ENCODE measurements at places on chromosomes 5 and 9.
A peak's percentile ranks its signal among the peaks of the same experiment; 100 is the strongest.

DNA sequence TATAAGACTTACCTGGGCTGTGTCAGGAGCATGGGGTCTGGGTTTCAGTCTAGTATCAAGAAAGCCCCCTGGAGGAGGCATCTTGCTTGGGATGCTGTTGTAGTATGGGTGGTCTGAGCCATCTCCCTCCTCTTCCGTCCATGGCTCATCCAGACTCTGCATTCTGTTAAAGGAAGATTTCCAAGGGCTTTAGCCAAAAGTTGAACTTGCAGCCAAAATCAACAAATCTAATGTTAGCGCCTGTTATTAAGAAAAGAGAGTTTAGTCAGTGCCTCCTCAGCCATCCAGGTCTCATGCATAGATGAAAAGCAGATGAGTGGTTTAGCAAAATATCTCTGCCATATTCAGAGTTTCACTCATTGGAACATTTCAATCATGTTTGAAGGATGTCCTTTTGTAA is 55.6 kb downstream of the S1PR3 start:
- DNase-seq, result no peak

DNA sequence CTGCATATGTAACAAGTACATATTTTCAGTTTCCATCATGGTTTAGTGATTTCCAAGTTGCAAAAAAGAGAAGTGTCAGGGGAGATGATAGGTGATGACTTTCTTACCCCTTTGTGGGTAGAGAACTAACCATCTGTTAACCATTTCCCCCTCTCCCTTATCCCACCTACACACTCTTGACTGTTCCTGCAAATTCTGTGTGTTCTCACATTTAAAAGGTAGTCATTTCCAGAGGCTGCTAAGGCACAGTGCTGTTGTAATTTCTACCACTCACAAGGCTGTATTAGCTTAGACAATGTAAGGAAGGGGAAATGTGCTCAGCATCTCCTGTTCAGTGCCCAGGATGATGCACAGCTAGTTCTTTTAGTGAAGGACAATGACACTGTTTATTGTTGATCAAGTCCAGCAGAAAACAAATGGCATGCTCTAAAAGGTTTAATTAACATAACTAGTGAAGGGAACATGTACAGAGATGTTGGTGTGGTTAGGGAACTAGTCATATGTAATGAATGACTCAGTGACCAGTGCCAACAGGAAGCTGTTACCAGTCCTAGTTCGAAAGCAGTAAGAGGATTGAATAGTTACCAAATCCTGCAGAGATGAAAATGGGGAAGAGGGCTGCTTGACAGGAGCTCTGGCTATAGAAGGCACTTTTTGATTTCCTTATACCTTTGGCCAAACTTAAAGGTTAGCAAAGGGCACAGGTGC is 165.1 kb downstream of the PLK2 start:
- peak; percentile 2 for DNase-seq

- no peak for DNase-seq
Observed at GRCh38 chr5:157020511-157021222, 38.2 kb downstream of the HAVCR1 start.

GRCh38 chr5:172451771-172452197 is 2.5 kb downstream of the SH3PXD2B start:
- DNase-seq, result peak; percentile 55

DNA sequence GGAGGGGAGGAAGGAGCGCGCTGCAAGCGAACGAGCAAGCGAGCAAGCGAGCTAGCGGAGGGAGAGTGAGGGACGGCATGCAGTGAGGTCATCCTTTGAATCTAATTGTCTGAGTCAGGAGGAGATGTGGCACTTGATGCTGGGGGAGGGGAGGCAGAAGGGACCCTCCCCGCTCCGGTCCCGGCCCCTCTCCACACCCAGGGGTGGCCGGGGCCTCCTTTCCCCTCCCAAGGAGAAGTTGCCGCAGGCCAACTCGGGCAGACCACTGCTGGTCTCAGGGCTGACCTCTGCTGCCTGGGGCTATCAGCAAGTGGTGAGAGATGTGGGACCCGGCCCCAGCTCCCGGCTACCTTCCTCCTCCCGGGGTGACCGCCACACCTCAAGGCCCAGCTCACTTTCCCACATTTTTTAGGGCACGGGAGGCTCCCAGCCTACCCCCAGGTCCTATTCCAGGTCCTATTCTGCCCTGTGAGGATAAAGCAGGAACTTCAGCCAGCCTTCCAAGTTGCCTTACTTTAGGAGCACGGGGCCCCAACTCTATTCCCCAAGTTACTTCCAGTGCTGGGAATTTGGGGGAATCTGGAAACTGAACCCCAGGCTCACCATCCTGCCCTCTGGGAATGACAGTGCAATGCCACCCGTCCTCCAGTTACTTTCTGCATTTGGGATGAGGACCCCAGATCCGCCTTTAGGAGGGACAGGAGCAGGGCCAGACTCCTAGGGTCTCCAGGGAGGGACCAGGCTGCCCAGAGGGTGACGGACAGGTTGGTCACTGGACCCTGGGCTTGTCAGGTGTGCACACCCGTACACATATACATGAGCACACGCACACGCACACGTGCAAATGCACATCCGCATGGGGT is 11.1 kb downstream of the CNTFR start:
- DNase-seq, result no peak

- no peak for DNase-seq
Observed at GRCh38 chr5:89147031-89147430, 264.0 kb upstream of the MEF2C start.

DNA sequence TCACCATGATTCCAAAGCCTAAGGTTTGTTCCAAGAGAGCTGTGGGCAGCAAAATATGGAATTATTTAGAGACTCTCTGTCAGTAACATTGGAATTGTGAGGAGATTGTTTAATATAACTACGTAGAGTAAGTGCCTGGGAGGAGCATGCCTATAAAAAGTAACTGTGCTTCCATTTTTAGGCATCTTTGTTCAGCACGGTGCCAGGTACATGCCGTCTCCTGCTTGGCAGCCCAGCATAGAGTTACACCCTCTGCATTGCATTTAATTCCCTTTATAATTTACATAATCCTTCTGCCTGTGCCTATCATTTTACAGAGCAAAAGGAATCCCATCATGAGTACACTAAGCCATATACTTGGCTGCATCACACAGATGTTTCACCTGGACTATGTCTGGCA is 32.1 kb upstream of the ALDH1A1 start:
- no peak for DNase-seq
